ENCODE measurements at places on chromosomes 2 and 18.

DNA sequence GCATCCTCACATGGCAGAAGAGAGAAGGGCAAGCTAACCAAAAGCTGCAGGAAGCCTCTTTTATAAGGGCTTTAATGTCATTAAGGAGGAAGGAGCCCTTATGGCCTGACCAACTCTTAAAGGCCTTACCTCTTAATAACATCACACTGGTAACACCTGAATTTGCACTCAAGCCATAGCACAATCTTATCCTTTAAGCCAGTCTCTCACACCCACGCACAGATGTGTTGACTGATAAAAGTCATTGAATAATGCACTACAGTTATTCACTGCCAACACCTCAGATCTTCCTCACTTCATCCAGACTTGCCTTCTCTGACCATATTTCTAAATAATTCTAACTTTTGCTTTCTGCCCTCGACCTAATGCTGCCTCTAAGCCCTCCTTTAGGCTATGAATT lies 516.8 kb downstream of the ADCYAP1 start:
- DNase-seq, result no peak

DNA sequence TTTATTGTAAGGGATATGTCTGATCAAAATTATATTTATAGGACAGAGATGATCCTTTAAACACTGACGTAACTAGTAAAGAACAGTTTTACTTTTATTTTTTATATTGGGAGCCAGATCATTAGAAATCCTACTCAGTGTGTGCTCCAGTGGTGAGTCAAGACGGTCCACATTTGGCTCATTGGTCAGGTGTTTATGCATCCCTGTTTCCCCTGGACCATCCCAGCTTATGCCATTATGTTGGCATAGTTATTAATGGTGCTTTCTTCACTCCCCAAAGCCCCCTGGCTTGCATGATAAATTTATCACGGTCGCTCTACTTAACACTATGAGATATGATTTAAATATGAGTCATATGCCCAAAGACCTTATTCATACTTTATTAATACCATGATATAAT lies 293.4 kb downstream of the XIRP2 start:
- DNase-seq, result no peak

GRCh38 chr2:3807853-3808252 lies 104.5 kb downstream of the DCDC2C start:
- DNase-seq, result no peak

GRCh38 chr2:66445925-66446871 lies 11.3 kb downstream of the MEIS1 start:
- no peak for DNase-seq

DNA sequence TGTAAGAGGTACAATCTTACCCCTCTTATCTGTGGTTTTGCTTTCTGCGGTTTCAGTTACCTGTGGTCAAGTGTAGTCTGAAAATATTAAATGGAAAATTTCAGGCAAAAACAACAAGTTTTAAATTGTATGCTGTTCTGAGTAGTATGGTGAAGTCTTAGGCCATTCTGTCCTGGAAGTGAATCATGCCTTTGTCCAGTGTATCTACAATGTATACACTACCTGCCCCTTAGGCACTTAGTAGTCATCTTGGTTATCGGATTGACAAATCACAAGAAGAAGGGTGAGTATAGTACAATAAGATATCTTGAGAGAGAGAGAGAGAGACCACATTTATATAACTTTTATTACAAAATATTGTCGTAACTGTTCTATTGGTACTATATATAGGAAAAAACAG lies 43.5 kb downstream of the RAB3GAP1 start:
- no peak for DNase-seq

DNA sequence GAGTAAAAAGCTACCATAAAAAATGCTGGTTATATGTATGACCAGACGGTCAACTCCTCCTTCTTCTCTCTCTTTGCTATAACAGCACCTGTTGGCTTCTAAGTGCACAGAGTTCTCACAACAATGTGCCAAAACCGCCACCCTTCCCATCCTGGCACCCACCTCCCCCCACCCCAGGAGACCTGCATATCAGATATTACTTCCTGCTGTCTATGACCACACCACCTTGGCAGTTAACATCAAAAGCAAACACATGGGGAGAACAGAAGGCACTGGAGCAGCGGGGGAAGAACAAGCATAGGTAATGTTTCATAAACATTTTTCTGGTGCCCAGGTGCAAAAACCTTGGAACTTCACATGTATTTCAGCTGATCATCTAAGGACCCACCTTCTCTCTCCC lies 15.5 kb downstream of the SPRED2 start:
- DNase-seq, result no peak

DNA sequence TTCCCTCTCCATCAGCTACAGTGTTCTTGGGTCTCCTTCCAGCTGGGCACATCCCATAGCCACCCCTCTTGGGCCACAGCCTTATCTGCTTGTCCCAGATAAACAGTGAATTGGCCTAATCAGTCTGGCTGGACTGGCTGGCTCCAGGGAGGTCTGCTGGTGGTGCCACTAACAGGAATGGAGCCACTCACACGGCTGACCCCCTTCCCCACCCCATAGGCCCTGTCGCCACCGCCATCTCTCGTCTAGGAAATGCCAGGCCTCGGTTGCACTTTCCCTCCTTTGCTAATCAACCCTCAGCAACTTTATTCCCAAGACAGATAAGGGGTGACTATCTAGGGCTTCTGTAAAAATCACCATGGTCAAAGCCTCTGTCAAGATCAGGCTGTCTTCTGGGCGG lies 23.0 kb upstream of the TNP1 start:
- DNase-seq, result no peak

GRCh38 chr2:126657148-126657635 lies 1.2 kb downstream of the GYPC start:
- peak; percentile 39 for DNase-seq

DNA sequence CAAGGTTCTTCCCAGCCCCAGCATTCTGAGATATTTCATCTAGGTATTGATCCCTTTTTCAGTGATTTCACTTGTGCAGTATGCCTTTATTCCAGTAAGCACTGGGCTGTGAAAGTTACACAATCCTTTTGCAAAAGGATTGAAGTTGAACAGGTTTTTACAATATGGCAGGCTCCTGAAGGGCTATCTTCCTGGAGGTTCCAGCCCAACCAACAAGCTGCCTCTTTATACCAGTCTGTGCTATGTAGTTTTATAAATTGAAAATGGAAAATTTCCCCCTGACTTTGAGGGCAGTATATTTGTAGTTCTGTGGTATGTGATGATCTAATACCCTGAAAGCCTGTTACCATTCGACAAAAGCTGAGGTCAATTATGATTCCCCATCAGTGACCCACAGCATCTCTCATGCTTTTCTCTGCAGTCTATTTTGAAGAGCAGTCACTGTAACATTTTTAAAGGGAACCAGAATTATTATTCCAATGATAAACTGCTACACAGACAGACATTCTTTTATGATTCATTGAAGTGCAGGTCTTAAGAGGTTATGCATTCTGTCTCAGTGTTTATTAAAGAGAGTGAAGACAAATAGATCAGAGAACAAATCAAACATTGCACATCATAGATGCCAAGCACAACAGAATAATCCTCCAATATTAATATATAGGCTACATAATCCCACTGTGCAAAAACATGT lies 35.2 kb upstream of the STPG4 start:
- DNase-seq, result no peak

DNA sequence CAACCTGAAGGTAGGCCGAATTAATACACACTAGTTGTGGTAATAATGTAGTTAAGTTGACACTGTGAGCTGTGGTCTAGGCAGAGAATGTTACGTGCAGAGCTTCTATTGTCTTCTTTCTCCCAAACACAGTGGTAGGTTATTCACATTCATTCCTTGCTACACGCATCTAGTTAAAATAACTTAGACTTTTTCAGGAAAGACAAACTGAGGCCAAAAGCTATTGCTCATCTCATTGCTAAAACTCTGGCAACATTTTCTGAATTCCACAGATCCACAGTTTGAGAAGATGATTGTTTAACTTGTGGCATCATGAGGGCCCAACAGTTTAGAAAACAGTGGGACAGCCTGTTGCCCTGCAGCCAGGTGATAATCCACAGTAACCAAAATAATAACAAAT lies 850.4 kb upstream of the FSHR start:
- no peak for DNase-seq

DNA sequence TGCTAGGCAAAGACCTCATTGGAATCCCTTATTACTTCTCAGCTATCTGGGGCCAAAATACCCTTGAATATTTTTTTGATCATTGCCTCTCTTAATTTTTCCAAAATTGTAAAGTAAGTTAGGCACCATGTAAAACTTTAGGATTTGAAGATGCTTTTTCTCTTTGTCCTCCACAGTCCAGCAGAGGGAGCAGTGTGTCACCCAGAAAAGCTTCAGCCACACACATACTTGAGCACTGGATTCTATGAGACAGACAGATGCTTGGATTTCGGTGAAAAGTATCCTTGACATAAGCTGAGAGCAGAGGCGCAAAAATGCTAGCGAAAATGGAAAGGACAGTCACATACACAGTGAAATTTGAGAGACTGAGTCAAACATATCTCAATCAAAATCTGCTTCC lies 74.7 kb upstream of the KCNJ3 start:
- no peak for DNase-seq

- DNase-seq, result no peak
Observed at GRCh38 chr2:203948733-203949132, 12.2 kb downstream of the ICOS start.

DNA sequence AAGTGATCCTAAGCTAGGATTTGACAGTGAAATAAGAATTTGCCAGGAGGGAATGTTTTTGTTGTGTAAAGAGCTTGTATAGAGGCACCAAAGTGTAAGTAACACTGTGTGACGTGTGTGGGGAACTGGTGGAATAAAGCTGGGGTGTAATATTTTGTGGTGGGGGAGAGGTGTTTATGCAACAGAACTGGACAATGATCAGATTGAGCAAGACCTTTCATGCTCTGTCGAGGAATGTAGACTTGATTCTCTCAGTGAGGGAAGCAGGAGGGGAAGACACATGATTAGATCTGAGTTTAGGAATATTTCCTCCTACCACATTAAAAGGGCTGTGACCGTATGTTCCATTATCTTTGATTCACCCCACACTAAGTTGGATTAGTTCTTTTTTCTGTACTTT lies 43.6 kb downstream of the EFEMP1 start:
- no peak for DNase-seq

DNA sequence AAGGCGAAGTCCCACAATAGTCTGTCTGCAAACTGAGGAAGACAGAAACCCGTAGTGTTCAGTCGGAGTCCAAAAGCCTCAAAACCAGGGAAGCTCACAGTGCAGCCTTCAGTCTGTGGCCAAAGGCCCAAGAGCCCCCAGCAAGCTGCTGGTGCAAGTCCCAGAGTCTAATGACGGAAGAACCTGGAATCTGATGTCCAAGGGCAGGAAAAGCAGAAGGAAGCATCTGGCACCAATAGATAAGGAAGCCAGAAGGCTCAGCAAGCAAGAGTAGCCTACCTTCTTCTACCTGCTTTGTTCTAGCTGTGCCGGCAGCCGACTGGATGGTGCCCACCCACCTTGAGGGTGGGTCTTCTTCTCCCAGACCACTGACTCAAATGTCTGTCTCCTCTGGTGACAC lies 21.8 kb downstream of the CFAP210 start:
- DNase-seq, result no peak

- no peak for DNase-seq
Observed at GRCh38 chr2:100606726-100607343, 44.0 kb downstream of the PDCL3 start.

DNA sequence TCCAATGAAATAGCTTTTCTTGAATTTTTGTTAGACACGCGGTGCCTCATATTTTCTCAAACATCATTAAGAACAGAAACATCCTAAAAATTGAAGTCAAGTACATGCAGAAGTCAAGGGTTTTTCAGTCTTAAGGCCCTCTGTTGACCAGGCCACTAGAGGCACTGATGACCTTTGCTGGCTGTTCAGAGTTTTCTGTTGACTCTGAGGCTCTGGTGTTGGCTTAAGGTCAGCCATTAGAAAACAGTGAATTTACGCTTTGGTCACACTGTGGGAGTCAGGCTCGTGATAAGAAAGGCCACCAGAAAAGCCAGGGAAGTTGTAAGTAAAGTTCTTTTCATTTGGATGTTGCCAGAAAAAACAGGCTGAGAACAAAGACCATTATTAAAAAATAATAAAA lies 5.8 kb upstream of the UPP2 start:
- no peak for DNase-seq

DNA sequence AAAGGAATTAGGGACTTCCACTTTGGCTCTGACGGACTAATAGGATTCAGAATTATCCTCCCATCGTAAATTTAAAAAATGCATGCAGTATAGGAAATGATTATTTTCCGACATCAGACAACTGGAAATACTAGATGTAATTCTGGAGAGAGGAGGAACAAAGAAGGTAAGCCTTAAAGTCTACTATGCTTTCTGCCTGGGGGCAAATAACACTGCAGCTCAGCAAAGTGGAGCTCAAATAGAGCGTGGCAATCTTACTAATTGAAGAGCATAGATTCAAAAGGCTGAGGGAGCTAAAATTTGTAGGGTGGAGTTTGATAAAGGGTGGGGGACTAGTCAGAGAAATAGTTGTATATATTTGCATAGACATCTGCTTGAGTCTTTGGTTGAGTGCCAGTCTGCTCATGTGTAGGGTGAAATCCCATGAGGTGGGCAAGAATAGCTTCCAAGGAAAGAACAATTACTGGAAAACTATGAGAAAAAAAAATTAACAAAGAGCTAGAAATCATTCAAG lies 23.8 kb downstream of the COPS8 start:
- DNase-seq, result no peak

DNA sequence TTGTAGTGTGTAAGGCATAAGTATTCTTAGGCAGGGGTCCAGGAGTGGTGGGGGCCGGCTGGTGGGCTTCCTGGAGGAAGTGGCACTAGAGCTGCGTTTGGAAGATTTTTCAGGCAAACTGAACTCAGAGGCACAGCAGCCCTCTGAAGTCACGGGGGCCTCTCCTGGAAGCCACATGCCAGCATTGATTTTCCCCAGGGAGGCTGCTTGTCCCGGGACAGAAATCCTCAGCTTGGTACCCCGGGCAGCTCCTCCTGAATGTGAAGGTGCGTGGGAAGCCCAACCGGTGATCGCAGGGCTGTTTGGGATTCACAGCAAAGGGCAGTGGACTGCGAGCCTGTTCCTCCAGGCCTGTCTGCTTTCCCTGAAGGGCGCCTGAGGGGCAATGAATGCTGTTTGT lies 1.6 kb upstream of the PDIA6 start:
- no peak for DNase-seq

DNA sequence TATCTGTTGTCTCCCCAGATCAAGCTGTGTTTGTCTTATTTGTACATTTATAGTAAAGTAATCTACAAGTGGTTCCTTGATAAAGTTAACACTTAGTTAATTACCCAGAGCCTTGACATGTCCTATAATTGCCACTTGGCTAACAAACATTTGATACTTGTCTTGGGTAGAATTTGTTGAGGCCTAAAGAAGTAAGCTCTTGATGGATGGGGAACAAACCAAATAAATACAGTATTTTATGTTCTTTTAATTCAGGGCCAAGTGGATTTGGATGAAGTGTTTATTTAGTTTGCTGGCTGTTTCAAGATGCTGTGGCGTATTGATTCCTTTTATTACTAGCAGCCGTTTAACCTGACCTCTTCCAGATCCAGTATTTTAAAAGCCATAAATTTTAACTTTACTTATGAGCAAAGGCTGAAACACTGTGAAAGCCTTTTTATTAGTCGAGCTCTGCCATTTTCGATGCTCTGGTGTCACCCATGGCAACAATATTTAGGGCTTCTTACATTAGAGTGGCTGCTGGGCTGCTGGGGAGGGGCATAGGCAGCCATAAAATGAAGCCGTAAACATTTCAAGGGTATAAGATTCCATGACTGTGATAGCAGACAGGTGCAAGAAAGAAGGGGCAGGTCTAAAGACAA lies 401.6 kb upstream of the NRP2 start:
- DNase-seq, result no peak
